ENCODE measurements at places on chromosomes 7 and 10. TPM values are rescaled to one million over a fixed set of nuclear protein-coding genes. Genes with fewer than 3 reads are reported as not detected.
A peak's percentile ranks its signal among the peaks of the same experiment; 100 is the strongest.

Gene CHN2
- 7.6 TPM for total RNA-seq

Gene MMRN2
- not detected for total RNA-seq

Gene PRPS1L1
- total RNA-seq: not detected

- DNase-seq: no peak
- no peak overlapping the region for H3K4me3 ChIP-seq
- H3K36me3 ChIP-seq: no peaks in the 10 kb centered on the region
- H3K4me1 ChIP-seq: no peaks in the 10 kb centered on the region
Observed at GRCh38 chr7:142110638-142111037, 880 bp upstream of the MGAM2 start.

DNA sequence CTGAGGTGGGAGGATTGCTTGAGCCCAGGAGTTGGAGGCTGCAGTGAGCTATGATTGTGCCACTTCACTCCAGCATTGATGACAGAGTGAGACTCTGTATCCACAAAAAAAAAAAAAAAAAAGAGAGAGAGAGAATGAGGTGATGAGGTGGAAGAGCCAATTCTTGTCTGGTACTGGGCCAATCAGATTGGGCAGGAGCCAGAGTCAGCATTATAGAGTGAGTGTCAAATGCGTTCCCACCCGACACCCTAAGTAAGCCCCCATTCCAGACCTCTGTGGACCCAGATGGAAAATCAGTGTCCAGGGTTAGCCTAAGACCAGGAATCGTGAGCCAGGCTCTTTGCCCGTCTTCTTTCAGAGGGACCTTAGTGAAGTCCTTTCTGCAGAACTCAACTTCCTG, 83.9 kb downstream of the WIPF3 start:
- H3K36me3 ChIP-seq: no peaks in the 10 kb centered on the region
- no peak overlapping the region for H3K4me3 ChIP-seq
- H3K4me1 ChIP-seq: no peaks in the 10 kb centered on the region
- no peak overlapping the region for H3K27ac ChIP-seq

Gene LRRC17
- total RNA-seq: 0.72 TPM

DNA sequence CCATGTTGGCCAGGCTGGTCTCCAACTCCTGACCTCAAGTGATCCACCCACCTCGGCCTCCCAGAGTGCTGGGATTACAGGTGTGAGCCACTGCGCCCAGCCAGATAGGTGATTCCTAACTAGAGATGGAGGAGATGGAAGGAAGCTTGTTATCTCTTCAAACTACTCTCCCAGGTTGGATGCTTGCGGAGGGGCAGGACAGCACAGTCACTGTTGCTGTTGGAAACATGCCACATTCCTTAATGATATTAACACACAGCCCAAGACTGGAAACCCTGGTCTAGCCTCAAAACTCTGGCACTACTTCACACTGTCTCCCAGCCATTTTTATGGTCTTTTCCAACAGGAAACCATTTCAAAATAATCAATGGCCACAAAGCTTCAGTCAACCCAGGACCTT, 468.8 kb upstream of the NRP1 start:
- DNase-seq: no peak
- no peaks in the 10 kb centered on the region for H3K27me3 ChIP-seq
- H3K4me3 ChIP-seq: no peak overlapping the region

Gene WDR11
- total RNA-seq: 51.2 TPM

GRCh38 chr10:87546971-87547413, 42.3 kb downstream of the MINPP1 start:
- DNase-seq: no peak
- H3K36me3 ChIP-seq: no peaks in the 10 kb centered on the region
- no peak overlapping the region for H3K4me3 ChIP-seq
- no peak overlapping the region for H3K27ac ChIP-seq
- H3K27me3 ChIP-seq: no peaks in the 10 kb centered on the region

- no peak overlapping the region for H3K4me3 ChIP-seq
- H3K4me1 ChIP-seq: no peaks in the 10 kb centered on the region
- no peaks in the 10 kb centered on the region for H3K27me3 ChIP-seq
- no peak for DNase-seq
Observed at GRCh38 chr7:16581286-16581685, 54.7 kb downstream of the LRRC72 start.

DNA sequence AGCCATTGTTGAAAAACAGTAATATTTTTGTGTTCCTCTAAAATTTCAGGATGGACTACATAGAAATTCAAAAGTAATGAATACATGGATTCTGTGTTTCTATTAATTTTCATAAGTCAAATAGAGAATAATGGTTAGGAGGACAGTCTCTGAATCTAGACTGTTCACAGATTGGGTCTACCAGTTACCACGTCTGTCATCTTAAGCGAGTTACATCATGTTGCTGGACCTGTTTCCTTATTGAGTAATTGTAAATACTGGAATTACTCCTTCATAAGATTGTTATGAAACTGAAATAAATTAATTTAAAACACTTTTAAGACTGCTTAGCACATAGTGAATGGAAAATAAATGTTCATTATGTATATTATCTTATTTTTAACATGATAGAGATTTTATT, 172.3 kb downstream of the KCND2 start:
- no peak overlapping the region for H3K27ac ChIP-seq
- no peaks in the 10 kb centered on the region for H3K4me1 ChIP-seq
- no peaks in the 10 kb centered on the region for H3K36me3 ChIP-seq
- H3K27me3 ChIP-seq: no peaks in the 10 kb centered on the region

DNA sequence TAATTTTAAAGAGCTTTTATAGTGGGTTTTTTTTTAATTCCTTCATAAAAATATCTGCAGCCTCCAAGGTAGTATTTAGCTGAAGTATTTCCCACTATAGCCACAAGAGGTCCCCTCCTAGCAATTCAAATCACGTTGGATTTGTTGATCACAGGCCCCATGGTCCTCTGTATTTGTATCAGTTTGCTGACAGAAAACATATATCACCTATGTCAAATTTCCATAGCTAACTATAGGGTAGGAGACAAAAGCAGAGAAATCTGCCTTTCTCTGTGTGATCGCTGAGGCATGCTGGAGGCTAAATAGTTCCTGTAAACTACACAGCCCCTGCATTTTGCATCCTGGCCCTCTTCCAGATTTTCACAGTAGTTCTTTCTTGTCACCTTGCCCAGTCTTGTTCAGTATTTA, 1.7 kb upstream of the CTNNA3 start:
- H3K36me3 ChIP-seq: no peaks in the 10 kb centered on the region
- no peak overlapping the region for H3K4me3 ChIP-seq
- peaks cover 5% of the 10 kb centered on the region for H3K4me1 ChIP-seq
- H3K27ac ChIP-seq: no peak overlapping the region
- peaks cover 14% of the 10 kb centered on the region for H3K27me3 ChIP-seq

- DNase-seq: no peak
- H3K4me1 ChIP-seq: no peaks in the 10 kb centered on the region
Observed at GRCh38 chr7:80552031-80552694, 40.3 kb upstream of the GNAT3 start.

DNA sequence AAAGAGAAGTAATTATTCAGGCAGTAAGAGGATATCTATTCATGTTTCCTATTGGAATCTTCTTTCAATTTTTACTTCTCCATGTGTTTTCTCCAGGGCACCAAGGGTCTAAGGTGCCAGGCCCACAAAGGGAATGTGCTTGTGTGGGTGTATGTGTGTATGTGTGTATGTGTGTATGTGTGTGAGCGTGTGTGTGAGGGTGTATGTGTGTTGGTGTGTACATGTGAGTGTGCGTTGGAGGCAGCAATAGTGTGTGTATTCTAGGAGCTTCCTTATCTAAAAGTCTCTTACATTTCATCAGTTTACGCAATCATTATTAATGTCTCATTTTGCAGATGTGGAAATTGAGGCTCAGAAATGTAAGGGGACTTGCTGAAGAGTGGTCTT, 28.3 kb downstream of the RAMP3 start:
- H3K36me3 ChIP-seq: no peaks in the 10 kb centered on the region
- H3K4me3 ChIP-seq: no peak overlapping the region
- no peaks in the 10 kb centered on the region for H3K4me1 ChIP-seq
- DNase-seq: no peak

Gene NUTM2D
- 4.9 TPM for total RNA-seq

DNA sequence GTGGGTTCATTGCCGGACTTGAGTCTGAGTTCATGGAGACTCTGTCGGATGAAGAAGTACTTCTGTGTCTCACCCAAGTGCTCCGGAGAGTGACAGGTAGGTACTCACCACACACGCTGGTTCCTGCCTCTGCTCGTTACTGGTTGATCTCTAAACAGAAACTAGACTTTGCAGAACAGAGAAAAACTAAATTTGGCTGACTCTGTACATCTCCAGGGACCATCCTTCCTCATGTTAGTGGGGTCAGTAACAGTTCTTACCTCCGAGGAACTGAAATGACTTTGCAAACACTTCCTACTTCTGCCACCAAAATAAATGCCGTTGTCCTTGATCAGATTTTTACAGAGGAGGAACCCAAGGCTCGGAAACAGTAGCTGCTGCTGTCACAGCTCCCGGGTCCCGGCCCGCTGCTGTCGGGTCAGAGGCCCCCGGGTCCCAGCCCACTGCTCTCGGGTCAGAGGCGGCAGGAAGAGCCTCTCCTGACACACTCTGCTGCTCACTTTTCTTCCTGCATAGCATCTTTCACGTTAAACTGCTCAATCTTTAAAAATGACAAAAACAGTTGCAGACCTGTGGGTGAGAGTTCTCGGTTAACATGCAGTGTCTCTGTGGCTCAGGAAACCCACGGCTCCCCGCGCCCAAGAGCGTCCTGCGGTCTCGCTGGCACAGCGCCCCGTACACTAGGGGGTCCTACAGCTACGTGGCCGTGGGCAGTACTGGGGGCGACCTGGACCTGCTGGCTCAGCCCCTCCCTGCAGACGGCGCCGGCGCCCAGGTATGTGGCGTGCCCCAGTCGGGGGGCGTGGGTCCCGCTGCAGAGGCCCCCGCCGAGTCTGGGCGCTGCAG, 4.8 kb upstream of the MTG1 start:
- H3K4me1 ChIP-seq: peaks cover 50% of the 10 kb centered on the region
- no peaks in the 10 kb centered on the region for H3K27me3 ChIP-seq
- H3K4me3 ChIP-seq: peak overlapping the region; percentile 46
- no peaks in the 10 kb centered on the region for H3K36me3 ChIP-seq

Gene PPP1R3C
- not detected for total RNA-seq

Gene TMEM184A
- total RNA-seq: not detected

Gene PIK3CG
- 32.3 TPM for total RNA-seq

- H3K4me1 ChIP-seq: peaks cover 49% of the 10 kb centered on the region
- no peak overlapping the region for H3K27ac ChIP-seq
- no peaks in the 10 kb centered on the region for H3K27me3 ChIP-seq
- no peak overlapping the region for H3K4me3 ChIP-seq
Observed at GRCh38 chr7:139648941-139649425, 125.5 kb downstream of the CLEC2L start.

DNA sequence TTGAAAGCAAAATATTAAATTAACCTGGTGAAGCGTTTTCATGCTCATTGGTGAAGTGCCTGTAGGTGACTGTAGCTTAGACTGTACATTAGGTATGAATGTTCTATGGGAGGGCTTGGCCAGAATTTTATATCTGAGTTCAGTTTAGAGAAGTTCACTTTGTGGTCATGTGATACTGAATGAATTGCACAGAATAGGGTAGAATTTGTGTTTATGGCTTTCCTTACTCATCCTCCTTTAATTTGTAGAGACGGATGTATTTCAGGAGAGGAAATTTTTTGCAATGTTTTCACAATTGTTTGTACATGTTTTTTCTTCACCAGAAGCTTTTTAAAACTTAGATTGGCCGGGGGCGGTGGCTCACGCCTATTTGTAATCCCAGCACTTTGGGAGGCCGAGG, 32.3 kb downstream of the REEP3 start:
- H3K27me3 ChIP-seq: no peaks in the 10 kb centered on the region
- H3K27ac ChIP-seq: no peak overlapping the region
- no peaks in the 10 kb centered on the region for H3K36me3 ChIP-seq
- DNase-seq: no peak
- peaks cover 14% of the 10 kb centered on the region for H3K4me1 ChIP-seq

Gene DMBT1
- not detected for total RNA-seq

DNA sequence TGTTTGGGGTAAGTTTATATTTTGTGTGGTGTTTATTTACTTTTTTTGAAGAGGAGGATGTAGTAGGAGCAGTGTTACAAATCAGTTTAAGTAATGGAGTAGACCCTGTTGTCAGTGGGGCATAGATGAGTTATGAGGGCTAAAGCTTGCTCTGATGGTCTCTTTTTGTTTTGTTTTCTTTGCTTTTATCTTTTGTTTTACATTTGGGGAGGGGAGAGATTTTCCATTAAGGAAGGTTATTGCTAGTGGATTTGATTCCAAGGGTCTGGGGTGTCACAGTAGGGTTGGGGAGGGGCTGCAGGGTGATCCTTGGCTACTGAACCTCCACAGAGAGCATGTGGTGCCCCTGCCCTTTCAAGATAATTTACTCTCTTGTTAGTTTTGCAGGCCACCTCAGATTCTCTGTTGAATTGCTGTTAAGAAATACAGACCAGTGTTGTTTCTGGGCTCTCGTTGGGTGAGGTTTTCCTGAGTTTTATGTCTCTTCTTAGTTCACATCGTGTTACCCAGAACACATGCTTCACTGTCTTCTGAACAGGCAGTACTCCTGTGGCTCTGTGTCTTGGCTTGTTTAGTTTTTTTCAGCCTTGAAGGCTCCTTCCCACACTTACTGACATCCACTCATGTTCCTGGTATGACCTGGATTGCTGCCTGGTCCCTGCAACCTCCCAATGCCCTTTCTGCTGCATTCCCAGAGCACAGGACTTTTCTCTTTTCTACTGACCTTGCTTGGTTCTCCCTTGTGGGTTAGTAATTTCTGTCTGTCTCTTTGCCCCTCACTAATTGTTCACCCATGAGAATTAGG, 4.2 kb downstream of the KIFBP start:
- H3K4me3 ChIP-seq: no peak overlapping the region
- no peak for DNase-seq
- H3K4me1 ChIP-seq: peaks cover 67% of the 10 kb centered on the region
- H3K36me3 ChIP-seq: no peaks in the 10 kb centered on the region
- no peak overlapping the region for H3K27ac ChIP-seq

Gene TAS2R5
- 4.9 TPM for total RNA-seq

DNA sequence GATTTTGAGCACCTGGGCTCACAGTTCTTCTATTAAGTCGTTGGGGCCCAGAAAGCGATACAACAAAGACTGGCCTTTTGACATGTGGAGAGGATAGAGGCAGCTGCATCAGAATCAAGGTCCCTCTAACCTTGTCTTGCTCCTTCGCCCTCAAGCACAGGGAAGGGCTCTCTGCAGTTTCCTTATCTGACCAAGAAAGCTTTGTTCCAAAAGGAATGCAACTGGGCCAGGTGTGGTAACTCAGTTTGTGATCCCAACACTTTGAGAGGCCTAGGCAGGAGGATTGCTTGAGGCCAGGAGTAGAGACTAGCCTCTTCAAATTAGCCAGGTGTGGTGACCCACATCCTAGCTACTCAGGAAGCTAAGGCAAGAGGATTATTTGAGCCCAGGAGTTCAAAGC, 32.2 kb downstream of the SVOPL start:
- no peak overlapping the region for H3K27ac ChIP-seq
- no peaks in the 10 kb centered on the region for H3K36me3 ChIP-seq
- no peaks in the 10 kb centered on the region for H3K4me1 ChIP-seq
- H3K4me3 ChIP-seq: no peak overlapping the region
- H3K27me3 ChIP-seq: no peaks in the 10 kb centered on the region
- no peak for DNase-seq

Gene CCDC7
- total RNA-seq: 70.3 TPM

- H3K4me3 ChIP-seq: no peak overlapping the region
- H3K27ac ChIP-seq: no peak overlapping the region
- H3K36me3 ChIP-seq: no peaks in the 10 kb centered on the region
- peak; percentile 70 for DNase-seq
- peaks cover 53% of the 10 kb centered on the region for H3K4me1 ChIP-seq
- no peaks in the 10 kb centered on the region for H3K27me3 ChIP-seq
Observed at GRCh38 chr7:30740417-30741181, 11.3 kb upstream of the INMT start.

- H3K4me3 ChIP-seq: no peak overlapping the region
- H3K4me1 ChIP-seq: no peaks in the 10 kb centered on the region
- DNase-seq: peak; percentile 57
- no peaks in the 10 kb centered on the region for H3K27me3 ChIP-seq
- no peaks in the 10 kb centered on the region for H3K36me3 ChIP-seq
Observed at GRCh38 chr10:72834183-72834825, 59.2 kb upstream of the OIT3 start.

Gene GIMAP6
- 158 TPM for total RNA-seq
